ENCODE measurements at places on chromosomes 11 and 22.

DNA sequence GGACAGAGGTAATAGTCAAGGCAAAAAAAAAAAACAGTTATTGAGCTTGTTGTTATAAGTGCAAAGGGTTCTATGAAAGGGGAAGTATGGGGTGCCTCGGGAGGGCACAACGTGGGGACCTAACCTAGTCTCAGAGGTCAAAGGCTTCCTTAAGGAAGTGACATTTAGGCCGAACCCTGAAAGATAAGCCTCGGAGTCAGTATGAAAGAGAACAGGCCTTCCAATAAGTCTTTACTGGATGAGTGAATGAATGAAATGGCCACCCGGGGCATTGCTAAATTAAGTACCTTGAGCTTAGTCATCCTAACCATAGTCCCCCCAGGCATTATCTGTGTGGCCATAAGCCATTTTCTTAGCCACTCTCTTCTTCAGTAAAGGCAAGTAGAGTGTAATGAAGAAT, 19.7 kb downstream of the FLI1 start:
- no peak for DNase-seq

DNA sequence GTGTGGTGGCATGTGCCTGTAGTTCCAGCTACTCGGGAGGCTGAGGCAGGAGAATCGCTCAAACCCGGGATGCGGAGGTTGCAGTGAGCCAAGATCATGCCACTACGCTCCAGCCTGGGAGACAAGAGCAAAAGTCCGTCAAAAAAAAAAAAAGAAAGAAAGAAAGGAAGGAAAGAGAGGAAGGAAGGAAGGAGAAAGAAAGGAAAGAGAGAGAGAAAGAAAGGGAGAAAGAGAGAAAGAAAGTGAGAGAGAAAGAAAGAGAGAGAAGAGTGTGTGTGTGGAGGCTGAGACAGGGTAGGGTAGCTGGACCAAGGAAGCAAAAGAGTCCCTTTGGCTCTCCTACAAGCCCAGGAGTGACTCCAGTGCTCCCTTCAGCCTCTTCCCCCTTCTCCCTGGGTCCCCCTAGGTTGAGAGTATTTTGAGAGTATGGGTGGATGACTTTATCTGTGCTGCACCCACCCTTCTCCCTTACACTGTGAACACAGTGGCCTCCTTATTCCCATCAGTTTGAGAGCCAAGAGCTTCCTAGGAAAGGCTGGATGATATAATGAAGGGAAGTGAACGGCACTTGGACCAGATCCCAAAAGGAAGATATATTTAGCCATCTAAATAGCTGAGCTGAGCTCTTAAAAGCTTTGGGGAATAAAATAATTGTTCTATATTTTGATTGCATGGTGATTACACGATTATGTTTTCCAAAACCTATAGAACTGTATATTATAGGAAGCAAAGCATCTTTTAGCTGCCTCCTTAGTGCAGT, 9.5 kb upstream of the DENND5A start:
- DNase-seq, result no peak

GRCh38 chr11:2200536-2200935, 28.9 kb upstream of the TH start:
- no peak for DNase-seq

GRCh38 chr22:42190274-42190673, 59.7 kb upstream of the CYP2D6 start:
- DNase-seq, result no peak

GRCh38 chr11:17410606-17411379, 22.3 kb upstream of the KCNJ11 start:
- no peak for DNase-seq

DNA sequence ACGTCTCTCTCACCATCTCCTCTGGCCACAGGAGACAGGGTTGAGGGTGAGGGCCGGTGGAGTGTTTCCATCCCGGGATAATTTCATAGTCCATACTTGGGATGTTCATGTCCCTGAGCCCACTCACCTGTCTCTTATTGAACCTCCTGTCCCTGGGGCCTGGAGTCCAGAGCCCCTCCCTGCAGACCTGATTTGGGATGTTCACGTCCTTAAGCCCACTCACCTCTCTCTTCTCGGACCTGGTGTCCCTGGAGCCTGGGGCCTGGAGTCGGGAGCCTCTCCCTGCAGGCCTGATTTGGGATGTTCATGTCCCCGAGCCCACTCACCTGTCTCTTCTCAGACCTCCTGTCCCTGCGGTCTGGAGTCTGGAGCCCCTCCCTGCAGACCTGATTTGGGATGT, 868.2 kb downstream of the BRD1 start:
- DNase-seq, result no peak

GRCh38 chr22:44891791-44892190, 118.0 kb downstream of the PHF21B start:
- no peak for DNase-seq

DNA sequence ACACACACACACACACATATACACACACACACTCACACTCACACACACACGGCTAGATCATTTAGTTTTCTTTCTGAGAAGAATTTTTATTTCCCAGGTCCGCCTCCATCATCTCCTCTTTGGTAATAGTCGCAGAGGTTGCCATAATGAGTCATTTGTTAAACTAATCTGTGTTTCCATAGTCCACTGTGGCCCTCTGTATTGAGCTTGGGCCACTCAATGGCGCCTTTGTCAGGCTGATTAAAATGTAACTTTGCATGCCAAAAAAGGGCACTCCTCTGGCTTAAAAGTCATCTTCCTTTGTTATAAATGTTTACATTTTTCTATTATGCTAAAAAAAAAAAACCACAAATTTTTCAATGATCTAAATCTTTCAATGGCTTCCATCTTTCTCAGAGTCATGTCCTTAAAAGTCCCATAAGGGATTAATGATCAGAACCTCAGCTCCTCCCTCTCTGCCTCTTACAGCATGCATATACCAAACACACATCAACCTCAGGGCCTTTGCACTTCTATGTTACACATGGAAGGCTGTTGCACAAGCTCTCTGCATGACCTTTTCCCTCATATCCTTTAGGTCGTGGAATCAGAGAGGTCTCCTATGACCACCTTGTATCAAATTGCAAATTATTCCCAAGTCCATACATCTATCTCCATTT, 35.3 kb downstream of the EHF start:
- no peak for DNase-seq

DNA sequence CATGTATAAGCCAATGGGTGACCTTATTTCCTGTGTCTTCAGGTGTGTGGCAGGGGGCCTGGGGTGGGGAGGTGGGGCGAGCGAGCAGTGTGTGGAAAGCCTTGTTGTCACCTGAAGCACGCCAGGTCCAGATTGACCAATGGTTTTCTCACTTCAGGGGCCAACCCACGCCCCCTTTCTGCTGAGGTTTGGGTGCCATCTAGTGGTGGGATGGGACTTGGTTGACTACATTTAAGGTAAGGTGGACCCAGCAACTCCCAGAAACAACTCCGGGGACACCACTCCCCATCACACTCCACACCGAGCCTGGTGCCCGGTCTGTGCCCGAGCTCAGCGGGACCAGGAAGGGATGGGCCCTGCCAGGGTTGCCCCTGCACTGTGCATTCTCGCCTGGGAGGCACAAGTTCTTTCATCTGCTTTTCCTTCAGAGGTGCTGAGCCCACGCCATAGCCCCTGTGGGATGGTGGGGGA, 40.0 kb downstream of the TPCN2 start:
- DNase-seq, result peak; percentile 45

DNA sequence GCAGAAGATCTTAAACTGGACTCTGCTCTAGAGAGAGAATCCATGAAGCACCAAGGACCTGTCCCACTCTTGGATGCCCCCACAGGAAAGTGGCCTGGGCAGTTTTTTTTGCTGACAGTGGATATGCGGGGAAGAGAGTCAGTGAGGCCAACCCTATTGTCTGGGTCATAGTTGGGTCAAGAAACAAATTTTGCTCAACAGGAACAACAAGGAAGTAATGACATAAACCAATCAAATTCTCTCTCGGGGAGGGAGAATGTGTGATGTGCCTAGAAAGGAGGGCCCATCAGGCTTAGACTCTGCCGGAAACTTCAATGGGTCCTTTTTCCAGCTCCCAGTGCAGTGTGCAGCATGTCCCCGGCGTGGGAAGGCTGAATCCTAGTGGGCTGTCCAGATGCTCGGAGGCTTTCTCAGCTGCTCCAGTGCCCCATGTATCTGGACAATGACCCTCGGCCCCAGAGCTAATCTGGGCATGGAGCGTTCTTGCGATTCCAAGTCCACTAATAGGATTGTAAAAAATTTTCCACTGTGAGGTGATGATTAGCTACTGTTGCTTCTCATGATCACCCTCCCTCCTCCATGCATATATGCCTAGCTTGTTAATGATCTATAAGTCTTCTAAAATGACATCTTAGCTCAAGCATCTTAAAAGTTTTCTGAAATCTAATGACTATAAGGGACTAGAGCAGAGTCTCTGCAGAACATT, 101.0 kb downstream of the SNX19 start:
- DNase-seq, result no peak

DNA sequence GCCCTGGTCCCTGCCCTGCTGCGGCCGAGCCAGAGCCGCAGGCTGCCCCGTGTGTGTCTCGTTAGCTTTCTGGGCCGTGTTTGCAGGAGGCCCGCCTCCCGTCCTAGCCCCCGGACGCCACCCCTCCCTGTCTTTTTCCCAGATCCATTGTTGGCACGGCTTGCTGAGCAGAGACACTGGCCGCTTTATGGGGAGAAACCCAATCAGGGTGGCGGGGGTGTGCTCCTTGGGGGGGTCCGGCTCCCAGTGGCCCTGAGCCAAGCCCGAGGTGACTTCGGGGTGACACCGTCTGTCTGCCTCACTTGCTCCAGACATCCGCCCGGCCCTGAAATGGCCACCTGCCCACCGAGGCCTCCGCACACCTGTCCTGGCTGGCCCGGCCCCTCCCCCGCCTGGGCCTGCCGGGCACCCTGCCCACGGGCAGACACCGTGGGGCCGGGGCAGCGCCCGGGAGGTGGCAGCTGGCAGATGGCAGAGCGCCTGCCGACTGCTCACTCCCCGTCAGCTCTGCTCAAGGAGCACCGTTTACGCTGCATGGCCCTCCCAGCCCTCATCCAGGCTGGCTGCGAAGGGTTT, 43.1 kb upstream of the PPARA start:
- no peak for DNase-seq

DNA sequence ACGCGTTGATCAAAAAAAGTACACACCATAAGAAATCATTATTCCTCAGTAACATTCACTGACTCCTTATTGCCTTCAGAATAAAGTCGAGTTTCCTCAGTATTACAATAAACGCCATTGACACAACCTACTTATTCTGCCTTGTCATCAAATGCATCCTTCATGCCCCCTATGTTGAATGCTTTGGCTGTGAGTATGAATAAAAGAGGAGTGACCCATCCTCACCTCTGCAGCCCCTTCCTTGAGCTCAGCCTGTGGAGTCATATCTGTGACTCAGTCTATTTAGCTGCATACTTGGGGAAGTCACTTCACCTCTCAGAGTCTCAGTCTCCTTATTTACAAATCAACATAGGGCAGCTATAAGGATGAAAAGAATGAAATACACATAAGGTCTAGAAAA, 65.1 kb downstream of the USP35 start:
- DNase-seq, result no peak

GRCh38 chr11:44595964-44596381, 30.5 kb downstream of the CD82 start:
- DNase-seq, result peak; percentile 33

GRCh38 chr11:71951741-71952310, 23.0 kb downstream of the RNF121 start:
- DNase-seq, result no peak

GRCh38 chr22:47674600-47674999, 912.1 kb downstream of the TBC1D22A start:
- no peak for DNase-seq

- no peak for DNase-seq
These were observed 3.8 kb downstream of the ALKBH8 start for GRCh38 chr11:107561688-107562087.

- DNase-seq, result no peak
These were observed 14.8 kb downstream of the OR51E2 start for GRCh38 chr11:4682623-4683419.

GRCh38 chr11:97756571-97757335, 1264.0 kb upstream of the CNTN5 start:
- no peak for DNase-seq

DNA sequence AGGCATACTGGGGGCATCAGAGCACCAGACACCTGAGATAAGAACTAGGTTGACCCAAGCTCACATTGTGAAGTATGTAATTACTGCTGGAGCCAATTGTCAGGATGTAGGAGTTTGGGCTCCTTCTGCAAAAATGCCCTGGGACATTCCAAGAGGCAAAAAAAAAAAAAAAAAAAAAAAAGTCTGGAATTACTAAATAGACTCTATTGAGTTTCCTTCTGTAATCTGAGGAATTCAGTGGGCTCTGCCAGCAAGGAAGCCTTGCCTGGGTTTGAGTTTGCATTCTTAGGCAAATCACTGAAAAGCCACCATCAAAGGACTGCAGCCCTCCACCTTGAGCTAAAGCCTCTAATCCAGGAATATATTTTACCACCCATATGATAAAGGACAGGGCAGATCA, 8.0 kb upstream of the CAVIN3 start:
- DNase-seq, result no peak

DNA sequence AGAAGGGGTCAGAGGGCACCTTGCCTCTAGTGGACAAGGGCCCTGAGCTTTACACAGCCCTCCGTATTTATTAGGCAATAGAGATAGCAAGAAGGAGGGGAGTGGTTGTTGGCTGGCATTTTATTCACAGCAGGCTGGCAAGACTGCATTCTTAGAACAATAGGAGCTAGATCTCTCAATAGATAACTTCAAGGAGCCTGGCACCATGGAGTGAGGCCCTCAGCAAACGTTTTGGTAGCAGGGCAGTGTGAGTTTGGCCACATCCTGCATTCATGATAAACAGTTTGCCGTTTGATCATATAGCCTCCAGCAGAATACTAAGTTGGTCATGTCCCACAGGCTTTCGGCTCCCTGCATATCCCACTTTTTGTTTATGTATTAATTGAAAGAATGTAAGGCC, 31.6 kb downstream of the OR10A6 start:
- no peak for DNase-seq

GRCh38 chr22:26779929-26780328, 122.5 kb downstream of the MIAT start:
- DNase-seq, result no peak

DNA sequence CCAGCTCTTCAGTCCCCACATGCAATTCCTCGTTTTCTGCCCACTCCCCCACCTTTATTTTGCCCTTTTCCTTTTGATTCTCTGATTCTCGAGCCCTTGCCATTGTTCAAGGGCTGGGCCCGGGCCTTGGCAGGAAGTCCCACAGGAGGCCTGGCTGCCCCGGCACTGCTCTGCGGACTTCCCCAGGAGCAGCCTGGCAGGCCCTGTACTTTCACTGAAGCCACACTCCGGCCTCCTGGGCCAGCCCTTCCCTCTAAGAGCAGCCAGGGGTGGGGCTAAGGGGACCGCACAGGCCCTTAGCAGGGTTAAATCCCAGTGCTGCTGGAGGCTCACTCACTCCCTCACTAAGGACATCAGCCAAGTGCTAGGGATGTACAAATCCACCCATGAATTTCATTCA, 4.1 kb downstream of the LRRC32 start:
- no peak for DNase-seq

GRCh38 chr11:114173843-114174242, 114.3 kb downstream of the ZBTB16 start:
- DNase-seq, result no peak

DNA sequence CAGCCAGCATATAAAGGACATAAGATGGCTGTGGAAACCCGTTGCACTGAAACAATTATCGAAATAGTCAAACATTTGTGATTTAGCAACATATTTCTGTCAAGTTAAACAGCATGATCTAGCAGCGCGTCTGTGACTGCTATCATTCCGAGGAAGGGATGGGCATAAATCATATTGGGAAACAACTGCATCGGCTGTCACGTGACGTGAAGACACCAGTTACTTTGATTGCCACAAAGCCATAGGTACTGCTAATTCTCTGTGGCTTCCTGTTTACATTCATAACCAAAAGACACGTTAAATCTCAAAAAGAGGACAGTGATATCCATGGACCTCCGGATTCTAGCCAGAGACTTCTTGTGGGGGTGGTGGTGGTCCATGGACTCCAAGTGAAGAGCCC, 87.8 kb downstream of the CACNA1I start:
- DNase-seq, result peak; percentile 71
